ENCODE measurements at places on chromosomes 2 and 18. TPM values are rescaled to one million over a fixed set of nuclear protein-coding genes. Genes with fewer than 3 reads are reported as not detected.

DNA sequence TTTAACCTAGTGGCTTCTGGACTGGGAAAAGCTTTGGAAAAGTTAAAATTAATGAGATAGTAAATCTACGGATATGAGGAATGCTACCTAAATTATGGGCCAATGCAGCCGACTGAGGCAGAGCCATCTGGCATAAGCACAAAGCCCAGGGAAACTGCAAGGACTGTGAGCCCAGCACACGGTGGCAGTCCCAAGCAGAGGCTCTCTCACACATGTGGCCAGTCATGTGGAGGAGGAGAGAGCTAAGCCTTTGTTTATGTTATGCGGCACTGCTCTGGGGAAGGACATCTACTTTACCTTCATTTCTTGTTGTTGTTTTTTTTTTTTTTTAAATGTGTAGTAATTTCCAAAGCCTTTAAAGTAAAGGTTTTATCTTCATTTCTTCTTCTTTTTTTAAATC is 267.0 kb downstream of the STK39 start:
- no peak for DNase-seq

- no peak for DNase-seq
Measured at GRCh38 chr2:226310146-226310545, 489.5 kb downstream of the IRS1 start.

HES6 gene
- total RNA-seq: 5.2 TPM

C2orf72 gene
- not detected for total RNA-seq

GRCh38 chr2:9303528-9304225 is 97.1 kb downstream of the ASAP2 start:
- no peak for DNase-seq
